ENCODE measurements at places on chromosomes 4 and X.

DNA sequence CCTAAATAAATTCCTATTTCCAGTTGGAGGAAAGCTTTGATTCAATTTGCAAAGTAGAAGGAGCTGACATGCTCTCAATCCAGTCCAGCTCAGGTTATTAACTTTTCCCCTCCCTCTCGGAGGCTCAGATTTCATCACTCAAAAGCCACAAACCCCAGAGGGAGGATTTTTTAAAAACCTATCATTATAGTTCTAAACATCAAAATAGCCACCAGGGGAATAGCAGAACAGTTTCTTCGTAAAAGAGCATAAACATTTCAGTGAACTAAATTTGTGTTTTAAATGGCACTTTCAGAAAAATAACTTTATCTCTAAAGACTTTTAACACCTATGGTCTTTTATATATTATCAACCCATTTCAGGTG, 8.8 kb downstream of the GPRIN3 start:
- peak; percentile 39 for DNase-seq

DNA sequence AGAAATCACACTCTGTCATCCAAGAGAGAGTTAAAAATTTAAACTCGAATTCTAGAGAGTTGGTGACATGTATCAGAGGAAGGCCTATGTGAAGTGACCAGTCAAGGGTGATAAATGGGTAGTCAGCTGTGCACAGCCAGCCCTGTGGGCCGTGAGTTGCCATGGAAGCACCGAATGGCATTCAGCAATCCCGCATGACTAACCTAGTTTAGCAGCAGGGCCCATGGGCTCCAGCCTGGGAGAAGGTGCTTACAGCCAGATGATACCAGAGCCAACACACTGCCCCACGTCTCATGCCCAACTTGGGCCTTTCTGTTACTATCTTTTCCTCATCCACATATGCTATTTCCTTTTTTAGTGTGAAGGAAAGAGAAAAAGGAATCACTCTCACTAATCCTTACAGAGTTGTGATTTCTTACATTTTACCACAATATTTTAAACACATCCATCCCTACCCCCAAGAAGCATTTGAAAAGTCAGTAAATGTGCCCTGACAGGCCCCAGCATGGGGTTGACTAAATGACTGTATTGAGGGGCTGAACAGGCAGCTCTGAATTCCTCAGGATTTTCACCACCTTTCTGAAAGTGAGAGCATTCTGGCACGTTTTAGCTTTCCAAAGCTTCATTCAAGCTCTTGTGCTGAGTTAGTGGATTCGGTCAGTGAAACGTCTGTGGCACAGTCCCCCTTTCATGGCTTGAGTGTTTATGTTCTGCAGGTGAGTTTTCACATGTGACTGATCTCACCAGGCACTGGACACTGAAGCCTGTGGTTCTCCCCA, 104.2 kb downstream of the AFF1 start:
- DNase-seq, result no peak

DNA sequence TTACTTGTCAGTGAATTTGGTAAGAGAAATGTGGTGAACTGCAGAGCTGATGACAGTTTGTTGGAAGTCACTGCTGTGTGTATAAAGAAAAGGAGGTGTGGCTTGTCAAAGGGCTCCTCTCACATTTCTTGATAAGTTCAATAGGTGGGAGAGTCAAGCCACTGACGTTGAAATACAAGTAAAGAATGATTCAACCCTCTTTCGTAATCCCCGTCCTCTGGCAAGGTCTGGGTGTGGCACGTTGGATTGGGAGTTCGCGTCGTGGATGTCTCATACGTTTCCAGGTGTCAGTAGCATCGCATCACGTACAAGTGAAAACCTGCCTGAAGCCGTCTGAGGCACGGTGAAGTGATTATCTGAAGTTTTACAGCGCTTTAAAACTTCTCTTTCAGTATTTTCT, 76.4 kb downstream of the EGF start:
- no peak for DNase-seq

- no peak for DNase-seq
These were observed 17.0 kb downstream of the HTT start for GRCh38 chr4:3091464-3091863.

DNA sequence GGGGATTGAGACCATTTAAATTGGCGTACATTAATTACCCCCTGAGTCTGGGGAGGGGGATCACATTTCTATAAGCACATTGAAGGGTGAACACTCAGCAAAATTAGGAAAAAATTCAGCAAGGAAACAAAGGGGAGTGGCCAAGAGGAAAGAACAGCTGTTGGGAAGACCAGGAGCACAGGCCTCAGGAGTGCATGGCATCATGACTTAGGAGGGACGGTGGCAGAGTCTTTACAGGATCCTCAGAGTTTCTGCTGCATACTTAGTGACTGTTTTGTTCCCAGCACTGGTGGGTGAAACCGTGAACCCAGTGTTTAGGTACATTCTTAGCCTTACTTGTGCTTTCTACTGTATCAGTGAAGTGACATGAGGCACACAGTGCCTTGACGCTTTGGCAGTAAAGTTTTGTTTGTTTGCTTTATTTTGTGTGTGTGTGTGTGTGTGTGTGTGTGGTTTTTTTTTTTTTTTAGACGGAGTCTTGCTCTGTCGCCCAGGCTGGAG, 121.3 kb downstream of the CBR4 start:
- DNase-seq, result no peak

Measured in CD4-positive, alpha-beta T cell treated with Interferon alpha-2 for 1 hour (primary cell).